ENCODE measurements at places on chromosomes 13 and 19.
A peak's percentile ranks its signal among the peaks of the same experiment; 100 is the strongest.

GRCh38 chr13:98706446-98707110 is 45.9 kb downstream of the SLC15A1 start:
- DNase-seq, result peak; percentile 58

GRCh38 chr13:60690604-60691003 is 293.6 kb downstream of the TDRD3 start:
- no peak for DNase-seq

GRCh38 chr13:24119626-24120508 is 40.7 kb upstream of the SPATA13 start:
- no peak for DNase-seq

DNA sequence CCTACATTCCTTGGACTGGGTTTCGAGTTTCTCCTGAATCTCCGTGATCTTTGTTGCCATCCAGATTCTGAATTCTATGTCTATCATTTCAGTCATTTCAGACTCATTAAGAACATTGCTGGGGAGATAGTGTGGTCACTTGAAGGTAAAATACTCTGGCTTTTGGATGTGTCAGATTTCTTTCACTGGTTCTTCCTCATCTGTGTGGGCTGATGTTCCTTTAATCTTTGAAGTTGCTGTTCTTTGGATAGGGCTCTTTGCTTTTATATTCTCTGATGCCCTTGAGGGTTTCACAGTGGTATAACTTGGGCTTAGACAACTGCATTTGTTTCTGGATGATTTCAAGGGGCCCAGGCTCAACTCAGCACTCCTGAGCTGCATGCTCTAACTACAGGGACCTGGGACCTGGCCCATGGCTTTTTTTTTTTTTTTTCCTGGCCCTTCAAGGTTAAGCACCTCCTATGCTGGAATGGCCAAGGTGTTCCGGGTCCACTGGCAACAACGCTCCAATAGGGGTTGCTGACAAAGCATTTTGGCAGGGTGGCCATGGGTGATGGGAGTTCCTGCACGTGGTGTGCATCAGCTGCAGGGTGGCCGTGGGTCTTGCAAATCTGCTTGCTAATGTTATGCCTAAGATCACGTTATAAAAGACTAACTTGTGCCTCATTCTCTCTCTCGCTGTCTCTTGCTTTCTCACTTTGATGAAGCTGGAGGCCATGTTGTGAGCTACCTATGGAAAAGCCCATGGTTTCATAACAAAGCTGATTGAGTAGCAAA is 5.9 kb upstream of the SIGLEC7 start:
- DNase-seq, result no peak

DNA sequence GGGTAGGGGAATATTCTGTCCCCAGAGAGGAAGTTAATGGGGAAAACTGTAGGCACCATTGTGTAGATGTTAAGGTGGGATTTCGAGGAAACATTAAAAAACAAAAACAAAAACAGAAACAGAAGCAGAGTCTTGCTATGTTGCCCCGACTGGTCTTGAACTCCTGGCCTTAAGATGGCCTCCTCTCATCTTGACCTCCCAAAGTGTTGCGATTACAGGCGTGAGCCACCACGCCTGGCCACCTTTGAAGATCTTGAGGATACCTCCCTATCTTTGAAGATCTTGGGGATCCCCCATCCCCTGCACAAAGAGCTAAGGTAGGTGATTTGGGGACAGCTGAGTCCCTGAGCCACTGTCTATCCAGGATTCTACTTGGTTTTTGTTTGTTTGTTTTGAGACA is 553 bp upstream of the ICAM3 start:
- no peak for DNase-seq

GRCh38 chr13:48804821-48805601 is 151.3 kb downstream of the CYSLTR2 start:
- peak; percentile 99 for DNase-seq

- DNase-seq, result no peak
Measured at GRCh38 chr13:26225896-26226617, 3.9 kb upstream of the RNF6 start.

DNA sequence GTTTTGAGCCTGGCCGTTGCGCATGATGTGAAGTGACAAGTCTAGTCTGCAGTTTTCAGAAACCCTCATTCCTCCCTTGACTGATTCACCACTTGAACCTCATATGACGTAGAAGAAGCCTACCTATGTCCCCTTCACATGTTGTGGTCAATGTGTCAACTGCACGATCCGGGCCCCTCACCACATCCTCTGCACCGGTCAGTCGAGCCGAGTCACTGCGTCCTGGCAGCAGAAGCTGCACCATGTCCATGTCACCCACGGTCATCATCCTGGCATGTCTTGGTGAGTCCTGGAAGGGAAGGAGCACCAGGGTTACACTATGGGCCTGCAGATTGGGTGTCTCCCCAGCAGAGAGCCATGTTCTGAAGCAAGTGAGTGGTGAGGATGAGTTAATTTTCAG is at the start of gene KIR2DL4:
KIR2DL4 (plus strand) TSS at position 201 of the 400 bp plus-strand sequence; CDS start at position 243, 42 bp downstream.
- no peak for DNase-seq

GRCh38 chr13:47835470-47836228 is 165.4 kb downstream of the SUCLA2 start:
- no peak for DNase-seq

DNA sequence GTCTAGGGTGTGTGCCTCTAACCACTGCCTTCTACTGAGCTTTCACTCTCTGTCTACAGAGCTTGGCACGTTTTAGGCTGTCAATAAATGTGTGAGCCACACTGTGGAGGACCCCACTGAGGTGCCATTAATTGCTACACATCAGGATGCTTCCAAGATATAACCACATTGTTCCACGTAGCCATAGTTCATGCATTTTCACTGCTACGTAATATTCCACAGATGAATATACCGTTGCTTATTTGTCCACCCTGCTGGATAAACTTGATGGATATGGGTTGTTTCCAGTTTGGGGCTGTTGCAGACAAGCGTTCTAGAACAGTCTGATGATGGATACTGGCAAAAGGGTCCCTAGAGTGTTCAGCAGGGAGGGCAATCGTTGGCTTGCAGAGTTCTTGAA is 11.3 kb upstream of the NUMBL start:
- no peak for DNase-seq

- peak; percentile 76 for DNase-seq
Measured at GRCh38 chr19:43901395-43902390, 33.4 kb downstream of the ZNF45 start.

GRCh38 chr13:67493835-67494234 is 263.7 kb upstream of the PCDH9 start:
- DNase-seq, result no peak

- no peak for DNase-seq
Measured at GRCh38 chr19:51124729-51125128, at the start of gene SIGLEC9. Gene SIGLEC9, plus strand, starts transcription at chr19:51124906. Its CDS starts 69 bp downstream, at chr19:51124975.

- no peak for DNase-seq
Measured at GRCh38 chr19:4445963-4446703, 11.5 kb downstream of the UBXN6 start.

- DNase-seq, result no peak
Measured at GRCh38 chr19:45249261-45250033, 1.6 kb upstream of the MARK4 start.

DNA sequence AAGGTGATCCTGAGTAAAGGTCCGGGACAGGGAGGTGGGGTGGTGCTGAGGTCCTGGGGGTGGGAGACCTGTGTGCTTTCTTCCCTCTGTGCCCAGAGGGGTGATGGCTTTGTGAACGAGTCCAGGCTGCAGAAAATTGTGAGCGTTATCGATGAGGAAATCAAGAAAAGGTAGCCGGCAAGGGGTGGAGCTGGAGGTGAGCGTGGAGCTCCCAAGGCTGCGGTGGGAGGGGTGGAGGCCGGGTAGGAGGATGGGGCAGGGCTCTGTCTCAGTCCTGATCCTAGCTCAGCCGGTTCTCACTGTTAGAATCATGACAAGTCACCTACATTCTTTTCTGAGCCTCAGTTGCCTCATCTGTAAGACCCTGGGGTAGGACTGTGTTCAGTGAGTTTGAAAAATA is 4.0 kb downstream of the SELENOV start:
- DNase-seq, result no peak

Measured in renal cortical epithelial cell (primary cell).